ENCODE measurements at places on chromosomes 3 and 15. TPM values are rescaled to one million over a fixed set of nuclear protein-coding genes. Genes with fewer than 3 reads are reported as not detected.

RNF123 gene
- 26.2 TPM for total RNA-seq

GRCh38 chr15:95624616-95625361, 705.7 kb upstream of the NR2F2 start:
- DNase-seq, result no peak

DNA sequence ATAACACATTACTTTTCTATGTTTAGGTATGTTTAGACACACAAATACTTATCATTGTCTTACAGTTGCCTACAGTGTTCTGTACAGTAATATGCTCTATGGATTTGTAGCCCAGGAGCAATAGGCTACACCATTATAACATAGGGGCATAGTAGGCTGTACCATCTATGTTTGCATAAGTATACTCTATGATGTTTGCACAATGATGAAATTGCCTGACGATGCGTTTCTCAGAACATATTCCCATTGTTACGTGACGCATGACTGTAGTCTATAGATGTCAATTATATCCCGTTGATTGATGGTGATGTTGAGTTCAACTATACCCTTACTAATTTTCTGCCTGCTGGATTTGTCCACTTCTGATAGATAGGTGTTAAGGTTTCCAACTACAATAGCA, 139.4 kb upstream of the PFN2 start:
- DNase-seq, result no peak

- no peak for DNase-seq
Observed at GRCh38 chr15:101206176-101206591, 45.7 kb downstream of the CHSY1 start.

DNA sequence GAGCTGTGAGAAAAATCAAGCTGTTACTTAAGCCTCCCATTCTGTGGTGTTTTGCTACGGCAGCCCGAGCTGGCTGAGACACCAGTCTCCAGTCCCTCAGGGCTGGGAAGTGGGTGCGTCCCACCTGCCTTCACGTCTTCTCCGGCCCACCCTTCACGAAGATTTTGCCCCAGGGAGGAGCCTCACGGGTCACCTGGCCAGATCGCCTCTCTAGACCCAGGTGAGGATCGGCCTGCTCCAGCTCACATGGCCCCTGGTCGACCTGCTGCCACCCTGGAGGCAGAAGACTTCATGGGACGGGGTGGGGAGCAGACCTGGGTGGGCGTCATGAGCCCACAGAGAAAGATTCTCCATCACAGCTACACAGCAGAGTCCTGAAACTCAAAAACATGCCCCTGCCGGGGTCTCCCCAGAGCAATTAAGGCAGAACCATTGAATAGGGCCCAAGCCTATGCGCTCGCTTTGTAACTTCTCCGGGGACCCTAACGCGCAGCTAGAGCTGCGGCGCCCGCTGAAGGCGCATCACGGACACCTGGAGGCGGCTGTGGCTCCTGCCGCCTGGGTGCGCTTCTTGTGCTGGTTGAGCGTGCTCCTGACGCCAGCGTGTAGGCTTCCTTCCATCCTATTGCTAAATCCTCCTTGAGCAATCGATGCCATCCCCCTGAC, 92.6 kb upstream of the ALDH1A3 start:
- no peak for DNase-seq

SPATA12 gene
- not detected for total RNA-seq

DNA sequence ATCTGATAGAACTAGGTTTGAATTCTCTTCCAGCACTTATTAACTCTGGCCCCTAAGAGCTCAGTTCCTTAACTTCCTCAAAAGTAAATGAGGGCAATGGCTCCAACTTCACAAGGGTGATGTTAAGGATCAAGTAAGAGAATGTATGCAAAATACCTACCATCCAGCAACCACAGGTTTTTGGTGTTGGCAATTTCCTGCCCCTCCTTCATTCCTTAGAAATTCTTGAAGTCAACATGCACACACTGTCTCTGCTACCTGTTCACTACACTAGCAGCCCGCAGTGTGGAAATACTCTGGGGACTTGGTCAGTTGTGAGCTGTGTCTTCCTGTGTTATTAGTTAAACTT, 5.0 kb downstream of the ZBED2 start:
- DNase-seq, result no peak

Data from breast epithelium (tissue), 4 donors.